NCI-H1092 (cell line): ENCODE measurements at places on chromosomes 5 and 9.

GRCh38 chr9:38414040-38414723, 10.1 kb downstream of the IGFBPL1 start:
- no peak for DNase-seq

- DNase-seq, result no peak
These were observed 485.6 kb downstream of the ZSWIM6 start for GRCh38 chr5:61817472-61818326.

- DNase-seq, result no peak
These were observed 397.1 kb downstream of the TLE1 start for GRCh38 chr9:81292056-81292805.

GRCh38 chr5:67317603-67318002, 121.0 kb upstream of the CD180 start:
- DNase-seq, result no peak

DNA sequence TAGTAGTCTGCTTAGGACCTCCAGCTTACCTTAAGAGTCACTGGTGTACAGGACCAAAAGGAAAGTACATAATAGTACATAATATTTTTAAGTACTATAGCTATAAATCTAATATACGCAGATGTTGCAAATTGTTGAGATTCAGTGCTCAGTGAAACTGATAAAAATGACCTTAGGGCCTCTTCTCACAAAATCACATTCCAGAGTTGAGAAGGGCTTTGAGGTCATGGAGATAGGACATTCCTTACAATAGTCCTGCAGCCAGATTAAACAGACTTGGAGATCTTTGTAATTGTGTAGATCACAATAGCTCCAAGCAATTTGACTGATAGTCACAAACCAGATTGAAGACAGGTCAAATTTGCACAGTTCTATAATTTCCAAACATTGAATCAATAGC, 37.7 kb upstream of the PCSK1 start:
- no peak for DNase-seq

DNA sequence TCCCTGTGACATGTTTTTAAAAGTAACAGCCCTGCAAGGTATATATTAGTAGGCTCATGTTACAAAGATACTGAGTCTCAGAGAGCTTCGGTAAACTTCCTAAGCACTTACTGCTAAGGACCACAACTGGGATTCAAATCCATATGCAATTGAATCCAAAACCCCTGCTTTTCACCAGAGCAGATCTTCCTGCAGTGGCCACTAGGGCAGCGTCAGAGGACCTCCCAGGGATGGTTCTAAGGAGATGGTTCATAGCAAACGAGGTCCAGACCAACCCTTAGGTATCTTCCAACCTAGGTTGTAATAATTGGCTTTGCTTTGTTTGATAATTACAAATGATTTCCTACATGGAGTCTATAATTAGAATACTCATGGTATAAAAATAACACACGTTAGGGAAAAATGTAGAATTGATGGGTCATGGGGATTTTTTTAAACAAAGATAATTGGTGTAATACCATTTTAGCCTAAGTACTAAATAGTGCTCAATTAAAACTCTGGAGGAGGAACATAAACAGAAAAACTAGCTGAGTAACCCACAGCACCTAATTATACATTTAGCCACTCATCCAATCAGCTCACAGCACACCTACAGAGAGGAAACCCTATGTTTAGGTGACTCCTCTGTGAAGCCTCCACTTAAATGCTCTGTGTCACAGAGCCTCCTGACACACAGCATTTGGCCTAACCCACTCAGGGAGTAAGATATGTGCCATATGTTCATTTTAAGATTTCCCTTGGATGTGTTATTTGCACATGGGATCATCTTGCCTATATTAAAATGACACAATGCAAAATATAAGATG, 10.0 kb upstream of the CAST start:
- DNase-seq, result no peak

DNA sequence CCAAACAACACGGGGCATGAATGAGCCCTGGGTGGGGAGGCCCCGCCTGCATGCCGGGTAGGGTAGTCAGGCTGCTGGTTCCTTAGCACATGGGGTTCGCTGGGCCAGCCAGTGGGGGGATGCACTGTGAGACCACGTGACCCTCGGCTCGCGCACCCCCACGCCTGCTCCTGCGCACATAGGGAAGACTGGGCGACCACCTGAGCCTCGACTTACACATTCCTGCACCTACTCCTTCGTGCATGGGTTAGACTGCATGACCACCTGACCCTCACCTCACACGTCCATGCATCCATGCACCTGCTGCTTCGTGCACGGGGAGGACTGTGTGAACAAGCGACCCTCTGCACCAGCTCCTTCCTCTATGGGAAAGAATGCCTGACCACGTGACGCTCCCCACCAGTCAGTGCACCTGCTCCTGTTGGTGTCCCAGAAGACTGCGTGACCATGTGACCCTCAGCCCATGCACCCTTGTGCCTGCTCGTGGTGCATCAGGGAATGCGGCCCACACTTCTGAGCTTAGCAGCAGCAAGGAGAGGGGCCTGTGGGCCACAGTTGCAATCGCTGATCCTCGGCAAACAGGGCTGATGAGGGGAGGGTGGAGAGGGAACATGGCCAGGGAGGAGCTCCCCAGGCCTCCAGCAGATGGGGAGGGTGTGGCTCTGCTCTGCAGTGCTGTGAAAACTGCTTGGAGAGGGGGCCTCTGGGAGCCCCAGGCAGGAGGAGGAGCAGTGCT, 18.1 kb downstream of the LPCAT1 start:
- DNase-seq, result no peak

DNA sequence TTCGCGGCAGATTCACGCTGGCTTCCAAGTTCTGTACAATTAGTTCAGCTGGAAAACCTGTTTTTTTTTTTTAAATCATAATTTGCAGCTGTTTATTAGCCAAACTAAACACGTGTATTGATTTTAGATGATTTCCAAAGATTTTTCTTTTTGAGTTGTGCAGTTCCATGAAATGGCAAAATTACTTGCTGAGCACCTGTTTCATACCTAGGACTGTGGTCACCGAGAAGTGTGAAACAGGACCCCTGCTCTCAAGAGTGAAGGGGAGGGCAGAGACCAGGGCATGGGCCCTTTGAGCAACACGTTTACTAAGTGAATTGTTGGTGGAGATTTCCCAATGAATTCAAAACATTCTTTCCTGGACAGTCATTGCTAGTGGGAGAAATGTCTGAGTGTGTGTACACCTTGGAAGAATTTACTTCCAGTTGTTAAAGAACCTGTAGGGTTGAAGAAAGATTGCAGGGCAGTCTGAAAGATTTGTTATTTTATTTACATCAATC, 688 bp downstream of the SNX24 start:
- no peak for DNase-seq

GRCh38 chr9:127183814-127184582, 61.6 kb upstream of the ANGPTL2 start:
- DNase-seq, result no peak

DNA sequence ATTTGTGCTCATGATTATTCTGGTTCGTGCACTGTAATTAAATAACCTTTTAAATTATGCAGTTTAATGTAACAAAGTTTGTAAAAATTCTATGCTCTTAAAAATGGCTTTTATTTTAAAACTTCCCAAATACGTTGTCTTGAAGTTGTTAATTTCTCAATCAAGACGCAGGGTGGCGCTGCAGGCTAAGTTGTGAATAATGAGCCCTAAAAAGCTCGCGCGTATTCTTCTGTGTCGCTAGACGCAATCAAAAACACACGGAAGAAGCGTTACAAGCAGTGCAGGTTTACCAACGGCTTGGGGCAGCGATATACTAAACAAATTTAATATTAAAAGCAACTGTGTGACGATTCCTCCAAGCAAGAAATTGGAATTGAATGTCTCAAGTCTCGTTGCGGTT, at the start of gene PCDHB4:
Gene PCDHB4 (plus strand): TSS at position 256 of the 400 bp plus-strand sequence. CDS start 181 bp downstream, outside the sequence.
- no peak for DNase-seq

- no peak for DNase-seq
These were observed 36.0 kb upstream of the IL7R start for GRCh38 chr5:35820735-35821134.

- DNase-seq, result no peak
These were observed 36.1 kb downstream of the CFAP90 start for GRCh38 chr5:7814816-7815215.

DNA sequence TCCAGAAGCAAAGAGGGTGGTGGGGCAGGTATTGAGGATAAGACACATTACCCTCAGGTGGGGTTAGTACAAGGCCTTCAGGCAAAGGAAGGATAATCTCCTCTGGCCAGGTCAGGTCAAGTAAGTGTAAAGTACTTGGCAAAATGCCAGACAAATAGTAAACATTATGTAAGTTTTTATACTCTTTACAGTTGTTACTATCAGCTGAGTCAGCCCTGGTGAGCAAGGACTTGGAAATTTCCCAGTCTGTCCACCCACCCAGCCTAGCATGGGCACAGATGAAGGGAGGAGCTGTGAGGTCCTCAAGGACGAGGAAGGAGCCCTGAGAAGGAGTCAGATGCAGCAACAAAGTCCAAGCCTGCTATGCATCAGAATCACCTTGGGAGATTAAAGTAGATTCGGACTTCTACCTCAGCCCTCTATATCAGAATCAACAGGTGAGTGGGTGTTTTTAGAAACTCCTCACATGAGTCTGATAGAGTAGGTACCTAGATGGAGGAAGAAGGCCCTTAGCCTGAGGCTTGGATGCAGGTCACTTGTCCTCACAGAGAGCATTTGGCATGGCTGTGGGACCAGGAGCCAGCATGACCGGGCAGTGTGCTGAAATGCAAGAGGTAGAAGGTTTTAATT, 50.2 kb upstream of the BARX1 start:
- DNase-seq, result no peak

- peak; percentile 6 for DNase-seq
These were observed 69.5 kb upstream of the ANXA1 start for GRCh38 chr9:73081979-73082657.

- no peak for DNase-seq
These were observed 455 bp upstream of the FER start for GRCh38 chr5:108747111-108747773.

- DNase-seq, result peak; percentile 5
These were observed at the start of gene OCLN for GRCh38 chr5:69492391-69492922. Gene OCLN, plus strand, starts transcription at chr5:69492790. Its CDS starts 11,455 bp downstream, at chr5:69504245.

DNA sequence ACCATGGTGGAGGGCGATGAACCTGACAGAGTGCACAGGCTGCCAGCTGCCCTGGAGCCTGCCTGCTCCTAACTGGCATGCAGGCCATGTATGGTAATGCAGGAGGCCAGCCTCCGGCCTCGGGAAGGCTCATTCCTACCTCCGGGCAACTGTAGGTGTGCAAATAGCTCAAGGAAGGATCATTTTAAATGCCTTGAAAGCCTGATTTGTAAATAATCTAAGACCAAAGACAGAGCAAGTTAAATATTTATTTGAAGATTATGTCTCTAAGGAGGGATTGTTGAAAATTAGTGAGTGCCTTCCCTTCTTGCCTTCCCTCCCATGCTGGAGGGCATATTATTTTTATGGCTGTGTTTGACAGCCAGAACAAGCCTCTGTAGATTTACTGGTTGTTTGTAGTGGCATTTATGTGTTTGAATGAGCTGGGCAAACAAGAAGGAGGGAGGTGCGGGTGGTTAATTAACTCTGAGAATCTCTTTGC, 285.7 kb upstream of the TUT7 start:
- peak; percentile 16 for DNase-seq

DNA sequence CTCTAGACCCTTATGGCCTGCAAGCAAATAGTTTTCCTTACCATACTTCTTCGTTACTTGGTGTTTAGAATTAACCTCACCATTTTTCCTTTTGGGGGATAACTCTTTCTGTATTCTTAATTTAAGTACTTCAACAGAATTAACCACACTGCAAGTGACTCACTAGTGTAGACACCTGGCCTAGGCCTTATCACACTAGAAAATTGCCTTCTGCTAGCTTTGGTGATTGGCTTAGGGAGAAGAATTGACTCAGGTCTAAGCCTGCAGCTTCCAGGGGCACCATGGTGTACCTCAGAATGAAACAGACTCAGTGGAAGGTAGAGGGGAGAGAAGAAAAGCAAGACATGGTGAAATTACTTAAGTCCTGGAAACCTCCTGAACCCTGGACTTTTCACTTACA, 112.8 kb upstream of the HMHB1 start:
- no peak for DNase-seq

DNA sequence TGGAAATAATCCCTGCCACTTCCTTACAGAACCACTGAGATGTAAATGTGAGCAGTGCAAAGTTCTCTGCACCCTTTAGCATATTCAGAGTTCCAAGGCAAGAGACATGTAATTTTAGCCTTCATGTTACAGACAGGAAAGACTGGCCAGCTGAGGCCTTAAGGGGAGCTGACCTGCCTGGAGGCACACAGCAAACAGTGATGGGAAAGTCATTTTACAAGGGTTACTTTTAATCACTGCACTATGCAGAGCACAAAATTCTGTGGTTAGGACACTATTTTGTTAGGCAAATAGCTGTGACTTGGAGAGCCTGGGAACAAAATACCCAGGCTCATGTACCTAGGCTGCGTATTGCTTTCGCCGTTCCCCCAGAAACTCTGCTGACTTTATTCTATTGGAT, 30.2 kb upstream of the TNIP1 start:
- no peak for DNase-seq

GRCh38 chr5:61217214-61217613, 54.9 kb upstream of the SMIM15 start:
- no peak for DNase-seq

DNA sequence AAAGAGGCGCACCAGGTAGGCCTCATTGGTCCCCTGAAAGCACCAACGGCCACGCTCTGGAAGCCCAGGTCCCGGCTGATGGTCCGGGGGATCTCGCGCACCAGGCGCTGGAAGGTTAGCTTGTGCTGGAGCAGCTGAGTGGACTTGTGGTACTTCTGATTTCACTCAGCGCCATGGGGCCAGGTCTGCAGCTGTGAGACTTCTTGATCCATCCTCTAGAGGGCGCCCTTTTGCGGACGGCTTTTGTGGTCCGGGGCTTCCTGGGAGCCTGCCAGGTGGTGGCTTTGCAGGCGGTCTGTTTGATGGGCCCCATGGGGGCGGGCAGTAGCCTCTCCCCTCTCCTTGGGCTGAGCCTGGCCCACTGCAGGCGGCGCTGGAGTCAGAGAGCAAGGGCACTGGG, 10.4 kb downstream of the TAF11L12 start:
- DNase-seq, result no peak

DNA sequence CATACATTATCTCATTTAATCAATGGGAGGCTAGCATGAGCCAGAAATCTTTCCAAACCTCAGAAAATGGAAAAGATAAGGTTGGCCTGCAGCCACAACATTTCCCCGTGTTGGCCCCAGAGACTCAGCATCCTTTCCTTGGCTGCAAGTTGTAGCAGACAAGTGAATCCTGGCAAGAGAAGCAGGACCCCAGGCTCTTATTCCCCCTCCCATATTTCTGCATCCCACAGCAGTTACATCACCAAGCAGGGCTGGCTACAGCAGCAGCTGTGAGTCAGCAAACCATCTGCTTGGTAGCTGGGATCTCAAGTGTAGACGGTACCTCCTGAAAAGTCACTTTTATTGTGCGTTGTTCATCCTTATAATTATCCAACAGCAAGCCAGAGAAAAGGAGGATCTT, 212.4 kb downstream of the GNA14 start:
- DNase-seq, result no peak

DNA sequence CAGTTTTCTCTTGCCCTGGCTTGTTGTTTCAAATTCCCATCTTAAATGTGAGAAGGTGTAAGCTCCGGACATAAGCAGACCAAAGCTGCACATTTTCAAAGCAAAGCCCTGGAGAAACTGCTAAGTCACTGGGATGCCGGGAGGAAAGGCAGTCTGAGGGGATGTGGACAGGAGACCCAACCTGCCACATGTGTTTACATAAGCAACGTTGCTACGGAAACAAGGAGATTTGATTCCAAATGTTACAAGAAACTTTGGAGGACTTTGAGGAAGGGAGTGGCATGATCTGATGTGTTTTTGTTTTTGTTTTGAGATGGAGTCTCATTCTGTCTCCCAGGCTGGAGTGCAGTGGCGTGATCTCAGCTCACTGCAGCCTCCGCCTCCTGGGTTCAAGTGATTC, 25.7 kb upstream of the INSYN2B start:
- DNase-seq, result no peak

- peak; percentile 68 for DNase-seq
These were observed 211.6 kb upstream of the TMEM161B start for GRCh38 chr5:88480245-88480644.
